ENCODE measurements at places on chromosomes 7 and 10.

GRCh38 chr7:3165681-3166580 is 122.3 kb upstream of the CARD11 start:
- DNase-seq = no peak

DNA sequence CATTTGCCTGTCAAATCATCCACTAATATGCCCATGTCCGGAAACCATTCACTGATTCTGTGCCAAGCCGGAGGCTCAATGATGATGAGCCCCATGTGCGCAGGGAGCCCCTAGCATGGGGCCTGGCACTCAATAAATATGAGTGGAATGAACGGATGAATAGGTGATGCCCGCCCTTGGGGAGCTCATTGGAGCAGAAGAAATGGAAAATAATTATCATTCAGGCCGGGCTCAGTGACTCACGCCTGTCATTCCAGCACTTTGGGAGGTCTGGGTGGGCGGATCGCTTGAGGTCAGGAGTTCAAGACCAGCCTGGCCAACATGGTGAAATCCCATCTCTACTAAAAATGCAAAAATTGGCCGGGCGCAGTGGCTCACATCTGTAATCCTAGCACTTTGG is 11.0 kb downstream of the RHBDD2 start:
- no peak for DNase-seq

DNA sequence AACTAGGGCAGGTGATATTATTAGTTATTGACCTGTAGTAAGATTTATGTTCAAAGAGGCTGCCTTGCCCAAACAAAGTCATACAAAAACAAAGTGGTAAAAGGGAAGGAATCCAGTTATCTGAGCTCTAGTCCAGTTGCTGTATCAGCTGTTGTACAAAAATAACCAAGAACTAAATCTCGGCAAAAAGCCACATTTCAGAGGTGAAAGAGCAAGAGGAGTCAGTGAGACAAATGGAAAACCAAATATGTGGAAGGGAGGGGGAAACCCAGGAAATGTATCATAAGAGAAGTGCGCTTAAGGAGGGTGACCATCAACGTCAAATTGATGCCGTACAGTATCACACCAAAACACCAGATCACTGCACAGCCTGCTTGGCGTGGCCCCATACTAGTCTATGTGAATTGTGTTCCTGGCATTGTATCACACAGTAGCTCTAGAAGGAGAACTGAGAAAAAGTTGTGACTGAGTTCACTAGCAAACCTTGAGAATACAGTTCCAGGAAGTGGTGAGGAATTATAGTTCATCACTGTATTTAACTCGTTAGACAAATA is 6.4 kb downstream of the AGBL3 start:
- no peak for DNase-seq

DNA sequence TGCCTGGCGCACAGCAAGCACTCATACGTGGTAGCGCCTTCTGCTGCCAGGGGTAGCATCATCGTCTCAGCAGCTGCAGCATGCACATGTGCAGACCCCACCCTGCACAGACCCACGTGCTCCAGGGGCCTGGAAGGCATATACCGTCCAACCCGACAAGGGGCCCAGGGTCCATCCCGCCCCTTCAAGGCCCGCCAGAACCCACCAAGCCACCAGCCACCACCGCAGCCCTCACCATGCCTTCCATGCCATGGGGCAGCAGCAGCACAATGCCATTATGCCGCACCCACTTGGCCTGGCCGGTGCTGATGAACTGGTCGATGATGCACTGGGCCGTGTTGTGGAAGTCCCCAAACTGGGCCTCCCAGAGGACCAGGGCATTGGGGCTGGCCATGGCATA is 22.7 kb downstream of the OGDHL start:
- no peak for DNase-seq

- no peak for DNase-seq
These were observed 726.8 kb downstream of the GRM8 start for GRCh38 chr7:126525906-126526305.

DNA sequence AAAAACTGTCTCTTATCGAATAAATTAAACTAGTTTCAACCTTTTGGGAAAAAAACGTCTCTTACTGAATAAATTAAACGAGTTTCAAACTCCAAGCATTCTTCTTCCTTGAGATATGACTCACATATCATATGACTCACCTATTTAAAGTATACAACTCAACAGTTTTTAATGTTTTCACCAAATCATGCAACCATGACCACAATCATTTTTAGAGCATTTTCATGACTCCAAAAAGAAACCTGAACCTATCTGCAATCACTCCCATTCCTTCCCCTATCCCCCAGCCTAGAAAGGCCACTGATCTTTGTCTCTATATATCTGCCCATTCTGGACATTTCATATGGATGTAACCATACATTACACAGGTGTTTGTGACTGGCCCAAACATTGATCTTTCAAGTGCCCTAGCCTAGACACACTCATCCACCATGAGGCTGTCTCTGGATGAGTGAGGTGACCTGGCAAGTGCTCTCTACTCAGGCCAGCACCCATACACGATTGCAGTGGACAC is 115.3 kb downstream of the PIP4K2A start:
- no peak for DNase-seq

GRCh38 chr7:146057958-146058357 is 58.6 kb upstream of the CNTNAP2 start:
- no peak for DNase-seq

GRCh38 chr10:132434405-132435005 is 37.5 kb downstream of the PWWP2B start:
- DNase-seq = peak; percentile 65

GRCh38 chr7:2269991-2270460 is 28.0 kb downstream of the NUDT1 start:
- DNase-seq = no peak

DNA sequence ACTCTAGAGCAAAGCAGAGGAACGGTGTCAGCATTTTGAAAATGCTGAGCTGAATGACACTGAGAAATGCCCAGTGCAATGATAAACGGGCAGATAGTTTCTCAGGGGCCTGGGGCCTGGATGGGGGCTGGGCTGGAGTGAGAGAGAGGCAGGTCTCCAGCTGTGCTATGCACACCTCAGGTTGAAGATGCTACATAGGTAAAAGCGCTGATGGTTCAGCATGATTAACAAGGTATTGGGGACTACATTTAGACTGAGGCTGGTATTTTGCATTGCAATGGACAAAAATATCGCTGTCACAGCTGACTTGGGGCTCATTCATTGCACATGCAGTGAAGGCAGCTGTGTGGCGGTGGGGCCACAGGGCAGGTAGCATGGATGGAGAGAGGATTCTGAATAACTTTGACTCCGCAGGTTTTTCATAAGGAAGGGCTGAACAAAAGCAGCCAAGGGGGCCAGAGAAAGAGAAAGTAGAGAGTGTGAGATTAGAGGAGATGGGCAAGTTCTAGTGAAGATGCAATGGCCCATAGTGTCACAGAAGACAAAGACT is 290.8 kb upstream of the ZNF32 start:
- no peak for DNase-seq

DNA sequence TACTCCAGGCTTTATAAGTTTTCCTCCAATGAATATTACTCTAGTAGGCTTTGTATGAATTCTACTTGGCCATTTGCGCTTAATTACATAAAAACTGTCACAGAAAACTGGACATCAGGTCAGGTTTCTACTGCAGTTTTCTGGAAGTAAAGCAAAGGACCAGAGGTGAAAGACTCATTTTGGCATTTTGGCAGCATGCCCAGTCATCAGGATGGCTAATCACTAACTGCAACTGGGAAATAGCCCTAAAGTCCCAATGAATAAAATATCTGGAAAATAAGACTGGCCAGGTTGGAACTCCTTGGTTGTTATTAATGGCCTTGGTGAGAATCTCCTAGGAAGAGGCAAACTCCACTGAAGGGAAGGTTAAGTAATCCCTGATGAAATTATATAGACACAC is 75.5 kb downstream of the COPG2 start:
- DNase-seq = no peak

DNA sequence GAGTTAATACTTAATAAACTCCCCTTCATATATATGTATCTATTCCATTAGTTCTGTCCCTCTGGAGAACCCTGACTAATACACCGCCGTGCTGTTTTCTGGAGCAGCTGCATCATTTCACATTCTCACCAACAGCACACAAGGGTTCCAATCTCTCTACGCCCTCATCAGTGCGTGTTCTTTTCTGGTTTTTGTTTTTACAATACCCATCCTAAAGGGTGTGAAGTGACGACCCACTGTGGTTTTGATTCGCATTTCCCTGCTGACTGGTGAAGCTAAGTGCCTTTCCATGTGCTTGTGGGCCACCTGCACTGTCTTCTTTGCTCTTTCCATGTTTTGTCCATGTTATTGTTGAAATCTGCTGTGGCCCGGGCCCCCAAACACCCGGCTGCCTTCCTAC is 11.0 kb upstream of the INSIG1 start:
- DNase-seq = no peak

- DNase-seq = no peak
These were observed 1.2 kb downstream of the CLDN15 start for GRCh38 chr7:101236292-101236835.

GRCh38 chr7:138951953-138952352 is 29.2 kb downstream of the KIAA1549 start:
- DNase-seq = no peak

DNA sequence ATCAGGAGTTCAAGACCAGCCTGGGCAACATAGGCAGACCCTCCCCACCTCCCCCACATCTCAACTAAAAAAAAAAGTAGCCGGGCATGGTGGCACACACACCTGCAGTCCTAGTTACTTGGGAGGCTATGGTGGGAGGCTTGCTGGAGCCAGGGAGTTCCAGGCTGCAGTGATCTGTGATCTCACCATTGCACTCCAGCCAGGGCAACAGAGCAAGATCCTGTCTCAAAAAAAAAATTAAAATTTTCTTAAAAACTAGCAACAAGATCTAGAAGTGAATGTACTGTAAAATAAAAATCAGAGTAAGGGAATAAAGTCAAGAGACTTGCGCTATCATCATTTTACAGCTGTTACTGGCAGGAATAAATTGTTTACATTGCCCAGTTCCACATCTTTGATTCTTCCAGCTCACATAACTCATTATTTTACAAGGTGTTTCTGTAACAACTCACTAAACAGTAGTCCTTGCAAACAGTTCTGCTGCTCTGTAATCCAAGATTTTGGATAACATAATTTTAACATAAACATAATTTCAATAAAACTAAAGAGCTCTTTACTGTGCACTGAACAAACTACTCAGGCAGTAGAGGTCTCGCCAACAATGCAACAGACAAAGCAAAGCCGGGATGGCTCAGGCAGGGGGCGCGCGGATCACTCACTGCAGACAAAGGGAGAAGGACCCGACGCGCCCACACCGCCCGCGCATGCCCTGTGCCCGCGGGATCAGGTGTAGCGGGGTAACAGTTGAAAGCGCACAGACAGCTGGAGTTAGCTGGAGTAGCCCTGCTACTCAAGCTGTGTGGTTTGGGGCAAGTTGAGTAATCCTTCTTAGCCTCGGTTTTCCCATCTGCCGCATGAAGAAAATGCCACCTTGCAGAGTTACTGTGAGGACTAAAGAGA is 73.3 kb upstream of the NFE2L3 start:
- peak; percentile 77 for DNase-seq

- no peak for DNase-seq
These were observed 7.0 kb upstream of the CALD1 start for GRCh38 chr7:134772401-134772800.

GRCh38 chr7:108455551-108455997 is 662 bp downstream of the NRCAM start:
- peak; percentile 38 for DNase-seq
